ENCODE measurements at places on chromosomes 16 and 17.

GRCh38 chr17:57876023-57876865, 26.4 kb upstream of the MRPS23 start:
- no peak for DNase-seq

- DNase-seq: no peak
These were observed 6.9 kb upstream of the BPTF start for GRCh38 chr17:67818110-67819002.

DNA sequence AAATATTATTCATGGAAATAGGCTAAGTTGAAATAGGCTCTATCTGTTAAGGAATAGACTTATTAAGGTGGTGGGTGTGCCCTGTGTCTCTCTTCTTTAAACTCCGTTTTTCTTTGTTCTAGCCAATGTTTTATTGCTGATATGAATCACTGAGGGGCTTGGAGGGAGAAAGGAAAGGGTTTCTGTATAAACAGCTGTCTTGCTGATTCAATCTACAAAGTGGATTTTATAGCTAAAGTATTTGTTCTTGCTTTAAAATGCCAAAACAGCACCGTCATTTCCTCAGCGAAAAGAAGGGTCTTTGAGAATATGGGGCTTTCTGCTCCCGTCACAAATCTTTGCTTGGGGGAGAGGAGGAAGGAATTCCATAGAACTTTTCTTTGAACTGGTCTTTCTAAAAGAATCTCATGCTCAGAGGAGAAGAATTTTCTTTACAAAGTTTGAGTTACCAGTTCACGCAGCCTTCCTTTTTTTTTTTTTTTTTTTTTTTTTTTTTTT, 39.3 kb downstream of the MSI2 start:
- peak; percentile 65 for DNase-seq

DNA sequence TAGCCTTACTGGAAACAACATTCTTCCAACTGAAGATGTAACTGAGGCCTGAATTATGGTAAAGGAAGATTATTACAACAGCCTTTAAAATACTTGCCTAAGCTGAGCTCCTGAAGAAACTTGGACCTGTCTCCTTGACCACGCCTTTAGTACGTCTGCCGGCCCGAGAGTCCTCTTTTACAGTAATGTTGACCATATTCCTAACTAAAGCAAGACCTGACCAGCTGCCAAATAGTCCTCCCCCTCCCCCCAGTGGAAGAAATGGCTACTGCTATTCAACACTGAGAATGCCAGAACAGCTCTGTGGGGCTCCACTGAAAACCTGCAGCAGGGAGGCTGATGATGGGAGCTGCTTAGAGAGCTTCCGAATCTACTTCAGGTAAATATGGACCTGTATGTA, 12.6 kb upstream of the FOXJ1 start:
- DNase-seq: no peak

GRCh38 chr17:76178124-76178523, 37.1 kb upstream of the FOXJ1 start:
- no peak for DNase-seq

DNA sequence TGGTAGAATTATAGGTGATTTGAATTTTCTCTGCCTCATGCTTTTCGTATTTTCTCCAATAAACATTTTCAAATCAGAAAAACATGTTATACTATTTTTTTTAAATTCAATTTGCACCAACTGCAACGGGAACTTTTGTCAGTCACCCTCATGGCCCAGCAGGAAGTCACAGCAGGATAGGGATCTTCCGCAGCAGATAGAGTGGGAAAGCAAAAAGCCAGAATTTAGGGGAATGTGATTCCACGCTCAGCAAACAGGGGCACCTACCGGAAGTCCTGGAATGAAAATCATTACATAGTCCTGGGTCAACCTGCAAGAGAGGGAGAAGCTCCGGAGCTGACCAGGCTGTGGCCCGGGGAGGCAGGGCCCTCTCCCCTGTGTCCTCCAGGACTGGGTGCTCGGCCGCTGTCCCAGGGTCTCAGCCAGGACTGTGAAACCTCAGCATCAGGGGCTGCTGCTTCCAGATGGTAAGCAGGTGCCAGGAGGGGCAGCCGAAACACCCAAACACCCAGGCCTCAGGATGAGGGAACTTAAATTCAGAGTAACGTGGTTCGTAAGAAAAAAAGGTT, 3.9 kb downstream of the SLC47A2 start:
- no peak for DNase-seq

DNA sequence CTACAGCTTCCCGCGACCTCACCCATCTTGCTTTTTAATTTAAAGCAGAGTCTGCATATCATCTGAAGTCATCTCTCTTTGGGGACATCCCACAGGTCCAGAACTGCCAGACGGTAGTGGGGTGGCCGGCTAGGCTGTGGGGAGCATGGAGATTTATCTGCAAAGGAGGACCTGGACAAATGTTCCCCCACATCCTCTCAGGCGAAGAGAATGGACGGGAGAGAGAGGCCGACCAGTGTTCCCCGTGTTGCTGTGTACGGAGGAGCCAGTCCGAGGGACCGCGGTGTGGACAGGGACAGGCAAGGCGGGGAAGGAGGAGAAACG, 665 bp upstream of the MT1M start:
- DNase-seq: no peak

GRCh38 chr17:40707745-40708144, 4.2 kb upstream of the KRT24 start:
- peak; percentile 11 for DNase-seq

GRCh38 chr17:65786479-65786878, 225.0 kb upstream of the AXIN2 start:
- no peak for DNase-seq

DNA sequence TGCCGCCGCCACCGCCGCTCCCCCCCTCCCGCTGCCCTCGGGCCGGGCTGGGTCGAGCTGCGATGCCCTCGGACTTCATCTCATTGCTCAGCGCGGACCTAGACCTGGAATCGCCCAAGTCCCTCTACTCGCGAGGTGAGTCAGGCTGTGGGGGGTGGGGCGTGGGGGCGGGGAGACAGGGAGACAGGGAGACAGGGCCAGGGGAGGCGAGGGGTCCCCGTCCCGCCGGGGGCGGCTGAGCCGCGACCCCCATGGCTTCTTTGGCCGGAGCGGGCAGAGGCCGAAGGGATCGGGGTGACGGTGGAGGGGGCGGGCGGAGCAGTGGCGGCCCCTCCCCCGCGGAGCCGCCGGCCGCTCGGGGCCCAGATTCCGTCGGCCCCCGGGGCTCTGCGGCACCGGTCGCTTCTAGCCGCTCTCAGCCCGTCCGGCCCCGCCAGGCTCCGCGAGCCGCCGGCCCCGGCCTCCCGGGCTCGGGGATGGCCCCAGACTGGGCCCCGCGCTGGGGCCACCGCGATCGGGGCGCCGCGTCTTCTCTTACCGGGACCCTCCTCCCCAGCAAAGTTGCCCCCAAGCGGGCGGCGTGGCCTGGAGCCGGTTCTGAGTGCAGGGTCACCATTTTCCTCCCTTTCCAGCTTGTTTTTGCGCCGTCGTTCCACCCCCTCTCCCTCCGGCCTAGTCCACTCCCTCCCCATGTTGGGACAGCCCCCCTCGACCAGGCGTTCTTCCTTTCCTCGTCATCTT, 644 bp downstream of the NFAT5 start:
- DNase-seq: peak; percentile 39

DNA sequence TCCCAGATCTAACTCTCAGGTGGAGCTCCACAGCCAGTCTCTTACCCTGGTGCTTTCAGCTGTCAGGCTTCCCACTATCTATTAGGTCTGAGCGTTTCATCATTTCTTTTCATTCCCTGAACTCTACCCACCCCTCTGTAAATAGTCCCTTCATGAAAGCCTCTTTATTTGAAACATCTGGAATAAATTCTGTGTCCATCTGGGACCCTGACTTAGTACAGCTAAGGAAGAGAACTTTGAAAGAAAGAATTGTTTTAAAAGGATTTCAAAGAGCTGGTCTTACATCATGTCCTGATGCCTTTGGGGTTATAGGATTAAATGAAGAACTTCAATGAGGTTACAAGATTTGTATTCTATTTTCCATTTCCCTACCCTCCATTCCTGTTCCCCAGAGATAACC, 388.5 kb upstream of the CA10 start:
- no peak for DNase-seq

GRCh38 chr17:66675273-66675990, 159.5 kb upstream of the CACNG5 start:
- DNase-seq: no peak

DNA sequence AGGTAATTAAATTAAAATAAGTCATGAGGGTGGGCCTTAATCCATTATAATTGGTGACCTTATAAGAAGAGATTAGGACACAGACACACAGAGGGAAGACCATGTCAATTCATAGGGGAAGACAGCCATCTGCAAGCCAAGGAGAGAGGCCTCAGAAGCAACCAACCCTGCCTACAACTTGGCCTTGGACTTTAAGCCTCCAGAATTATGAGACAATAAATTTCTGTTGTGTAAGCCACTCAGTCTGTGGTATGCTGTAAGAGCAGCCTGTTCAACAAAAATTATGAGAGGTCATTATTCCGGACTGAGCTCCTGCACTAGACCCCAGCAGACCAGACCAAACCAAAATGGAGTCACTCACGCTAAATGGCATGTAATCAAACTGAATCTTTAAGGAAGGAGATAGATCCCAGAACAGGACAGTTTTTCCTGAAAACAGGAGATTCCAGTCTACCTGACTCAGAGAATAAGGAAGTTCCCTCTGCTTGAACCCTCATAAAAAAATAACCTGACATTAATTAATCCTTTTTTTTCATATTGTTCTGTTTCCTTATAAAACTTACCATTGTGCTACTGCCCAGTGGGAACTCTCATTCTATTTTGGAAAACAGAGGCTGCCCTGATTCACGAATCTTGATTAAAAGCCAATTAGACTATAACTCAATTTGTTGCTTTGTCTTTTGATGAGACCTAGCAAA, 74.3 kb downstream of the DNAH3 start:
- no peak for DNase-seq

DNA sequence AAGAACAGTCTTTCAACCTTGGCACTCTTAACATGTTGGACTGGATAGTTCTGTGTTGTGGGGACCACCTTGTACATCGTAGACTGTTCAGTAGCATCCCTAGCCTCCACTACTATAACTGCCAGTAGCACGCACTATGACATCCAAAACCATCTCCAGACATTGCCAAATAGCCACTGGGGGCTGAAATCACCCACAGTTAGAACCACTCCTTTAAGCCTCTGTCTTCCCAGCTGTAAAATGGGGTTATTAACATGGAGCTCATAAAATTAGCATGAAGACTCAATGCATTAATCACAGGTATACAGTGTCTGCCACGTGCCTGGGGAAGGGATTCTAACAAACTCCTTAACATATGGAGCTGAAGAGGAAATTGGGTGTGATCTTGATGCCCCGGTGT, 49.7 kb downstream of the LYRM1 start:
- no peak for DNase-seq

DNA sequence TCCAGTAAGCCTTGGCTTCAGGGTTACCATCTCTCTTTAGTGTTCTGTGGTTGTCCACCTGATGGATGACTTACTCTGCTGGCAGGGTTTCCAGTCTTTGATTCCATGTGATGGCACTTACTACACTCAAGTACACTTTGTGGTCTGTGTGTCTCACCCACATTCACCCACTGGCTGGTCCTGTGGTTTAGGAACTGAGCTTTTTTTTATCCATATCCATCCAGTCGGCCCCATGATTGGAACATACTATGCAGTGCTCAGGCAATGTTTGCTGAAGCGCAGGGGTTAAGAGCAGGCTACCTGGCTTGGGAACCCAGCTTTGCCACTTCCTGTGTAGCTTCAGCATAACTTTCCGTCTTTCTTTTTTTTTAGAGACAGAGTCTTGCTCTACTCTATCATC, 2.8 kb upstream of the FUS start:
- peak; percentile 98 for DNase-seq

- no peak for DNase-seq
These were observed 165.8 kb downstream of the CHD9 start for GRCh38 chr16:53220585-53220984.

DNA sequence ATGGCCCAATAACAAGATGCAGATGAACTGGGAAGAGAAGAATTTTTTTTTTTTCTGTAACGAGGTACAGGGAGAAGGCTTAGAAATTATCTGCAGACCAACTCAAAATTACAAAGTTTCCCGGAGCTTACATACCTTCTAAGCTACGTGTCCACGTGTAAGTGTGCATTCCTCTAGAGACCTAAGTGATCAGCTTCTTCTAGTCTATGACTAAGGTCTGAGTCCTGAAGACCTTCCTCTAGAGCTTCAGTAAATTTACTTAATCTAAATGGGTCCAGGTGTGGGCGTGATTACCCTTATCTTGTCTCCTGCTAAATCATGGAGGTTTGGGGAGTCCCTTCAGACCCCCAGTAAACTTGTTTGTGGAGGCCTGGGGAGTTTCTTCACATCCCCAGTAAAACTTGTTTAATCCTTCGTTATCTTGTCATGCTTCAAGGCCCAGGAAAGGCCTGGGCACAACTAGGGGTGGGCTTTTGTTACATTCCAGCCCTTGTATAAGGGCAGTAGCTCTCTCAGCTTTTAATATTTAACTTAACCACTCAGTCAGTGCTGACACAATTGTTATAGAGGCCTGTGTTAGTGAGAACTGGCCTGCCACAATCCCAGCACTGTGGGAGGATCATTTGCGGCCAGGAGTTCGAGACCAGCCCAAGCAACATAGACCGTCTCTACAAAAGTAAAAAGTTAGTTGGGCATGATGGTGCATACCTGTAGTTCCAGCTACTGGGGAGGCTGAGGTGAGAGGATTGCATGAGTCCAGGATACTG, 342.3 kb downstream of the SNX29 start:
- no peak for DNase-seq

DNA sequence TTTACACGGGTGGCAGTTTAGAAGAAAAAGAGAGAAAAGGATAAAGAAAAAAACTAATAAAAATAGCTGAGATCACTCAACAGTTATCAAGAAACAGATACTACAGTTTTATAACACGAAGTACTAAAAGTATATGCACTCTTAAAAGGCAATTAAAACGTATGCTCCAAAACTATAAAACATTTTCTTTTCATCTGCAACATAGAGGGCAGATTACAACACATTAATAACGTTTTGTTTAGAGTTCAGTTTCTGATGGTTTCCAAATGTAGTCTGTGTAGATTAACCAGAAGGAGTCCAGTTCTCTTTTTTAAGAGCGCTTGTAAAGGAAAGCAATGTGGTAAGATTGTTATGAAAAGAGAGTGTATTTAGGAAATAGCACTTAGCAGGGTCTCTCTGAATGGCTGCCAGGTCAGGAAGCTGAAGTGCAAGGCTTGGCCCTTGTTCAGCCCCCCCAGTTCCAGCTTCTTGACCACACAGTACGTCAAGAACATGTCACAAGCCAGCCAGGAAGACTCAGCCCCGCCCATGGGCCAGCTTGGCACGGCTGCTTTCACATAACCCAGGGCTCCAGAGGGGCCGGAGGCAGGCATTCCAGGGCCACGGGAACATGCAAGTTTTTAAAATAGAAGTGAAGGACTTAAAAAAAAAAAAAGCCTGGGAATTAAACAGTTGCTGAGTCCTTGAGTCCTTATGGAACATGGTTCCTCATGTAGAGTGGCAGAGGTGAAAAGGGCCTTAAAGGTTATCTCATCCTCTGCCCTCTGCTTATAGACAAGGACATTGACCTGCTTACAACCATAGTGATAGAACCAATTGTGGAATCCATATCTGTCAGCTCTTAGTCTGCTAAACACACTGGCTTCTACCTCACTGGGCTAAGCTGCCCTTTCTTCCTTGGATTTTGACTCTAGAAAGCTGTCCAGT, 147.4 kb upstream of the TBX2 start:
- peak; percentile 71 for DNase-seq

- peak; percentile 88 for DNase-seq
These were observed 25.6 kb downstream of the TTLL6 start for GRCh38 chr17:48791128-48792032.
